ENCODE measurements at places on chromosomes 12 and 14. TPM values are rescaled to one million over a fixed set of nuclear protein-coding genes. Genes with fewer than 3 reads are reported as not detected.

DNA sequence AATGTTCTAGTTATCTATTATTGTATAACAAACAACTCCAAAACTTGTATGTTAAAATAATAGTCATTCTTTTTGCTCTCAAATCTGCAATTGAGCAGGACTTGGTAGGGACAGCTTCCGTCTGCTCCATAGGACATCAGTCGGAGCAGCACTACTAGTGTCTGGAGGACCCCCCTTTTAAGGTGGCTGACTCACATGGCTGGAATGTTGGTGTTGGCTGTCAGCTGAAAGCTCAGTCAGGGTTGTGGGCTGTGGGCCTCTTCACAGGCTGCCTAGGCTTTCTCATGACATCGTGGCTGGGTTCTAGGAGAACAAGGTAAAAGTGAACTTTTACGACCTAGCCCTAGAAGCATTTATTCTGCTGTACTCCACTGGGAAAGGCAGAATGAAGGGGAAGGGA is 160.6 kb downstream of the ANO4 start:
- H3K4me3 ChIP-seq, result no peak overlapping the region
- H3K4me1 ChIP-seq, result no peaks in the 10 kb centered on the region
- H3K36me3 ChIP-seq, result no peaks in the 10 kb centered on the region
- DNase-seq, result no peak
- no peaks in the 10 kb centered on the region for H3K27me3 ChIP-seq

- peak overlapping the region; percentile 69 for H3K4me3 ChIP-seq
- peaks cover 2% of the 10 kb centered on the region for H3K27me3 ChIP-seq
- H3K36me3 ChIP-seq, result peaks cover 5% of the 10 kb centered on the region
- DNase-seq, result peak; percentile 69
- H3K4me1 ChIP-seq, result peaks cover 40% of the 10 kb centered on the region
- peak overlapping the region; percentile 98 for H3K27ac ChIP-seq
These were observed 21.9 kb upstream of the CIPC start for GRCh38 chr14:77076113-77076631.

DNA sequence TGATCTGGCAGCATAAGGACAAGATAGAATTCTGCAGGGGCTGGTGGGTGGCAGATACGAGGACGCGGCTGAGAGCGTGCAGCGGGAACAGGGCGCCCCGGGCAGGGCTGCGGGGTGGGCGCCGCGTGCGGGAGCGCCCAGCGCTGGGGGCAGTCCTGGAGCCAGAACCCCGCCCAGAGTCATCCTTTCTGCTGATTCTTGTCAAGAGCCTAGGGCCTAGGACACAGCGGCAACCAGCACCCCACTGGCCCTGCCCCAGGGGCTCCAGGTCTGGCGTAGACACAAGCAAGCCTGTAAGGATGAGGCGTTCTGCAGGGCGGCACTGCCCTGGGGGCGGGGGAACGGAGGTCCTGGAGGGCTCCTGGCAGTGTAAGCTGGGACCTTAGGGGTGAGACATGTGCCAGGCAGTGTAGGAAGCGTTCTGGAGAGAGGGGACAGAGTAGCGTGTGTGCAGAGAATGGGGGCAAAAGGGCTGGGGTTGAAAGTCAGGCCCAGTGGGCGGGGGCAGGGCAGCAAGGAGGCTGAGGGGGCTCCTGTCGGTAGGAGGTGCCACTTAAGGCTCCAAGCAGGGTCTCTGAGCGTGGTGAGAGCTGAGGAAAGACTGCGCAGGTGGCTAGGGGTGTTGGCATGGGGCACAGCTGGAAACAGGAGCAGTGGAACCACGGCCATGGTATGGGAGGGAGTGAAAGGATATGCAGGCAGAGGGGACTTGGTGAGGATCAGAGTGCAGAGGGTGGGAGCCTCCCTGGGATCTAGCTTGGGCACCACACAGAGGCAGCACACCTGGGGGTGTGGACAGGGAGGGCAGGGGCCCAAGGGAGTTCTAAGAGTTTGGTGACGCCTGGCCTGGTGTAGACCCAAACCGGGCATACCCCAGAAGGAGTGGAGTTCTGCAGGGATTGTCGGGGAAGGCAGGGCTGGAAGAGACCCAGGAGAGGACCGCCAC is 845 bp upstream of the AHNAK2 start:
- peaks cover 16% of the 10 kb centered on the region for H3K4me1 ChIP-seq
- no peak overlapping the region for H3K27ac ChIP-seq
- peak overlapping the region; percentile 59 for H3K4me3 ChIP-seq
- H3K36me3 ChIP-seq, result peaks cover 9% of the 10 kb centered on the region
- DNase-seq, result no peak
- peaks cover 22% of the 10 kb centered on the region for H3K27me3 ChIP-seq

DNA sequence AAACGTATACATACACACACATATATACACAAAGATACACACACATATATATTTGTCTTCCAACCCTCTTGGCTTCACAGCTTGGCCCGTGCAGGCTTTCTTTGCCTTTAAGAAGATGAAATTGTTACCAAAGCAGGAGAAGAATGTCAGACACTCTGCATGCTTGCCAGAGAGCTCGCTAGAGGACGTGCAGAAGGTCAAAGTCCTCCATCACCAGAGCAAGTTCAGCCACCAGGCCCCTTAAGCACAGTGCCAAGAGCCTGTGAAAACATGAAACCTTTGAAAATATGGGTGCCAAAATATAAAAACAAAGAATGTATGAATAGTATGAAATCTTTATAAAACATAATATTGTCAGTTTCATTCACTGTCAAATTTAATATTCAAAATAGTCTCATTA is 14.9 kb upstream of the MCRS1 start:
- no peak overlapping the region for H3K4me3 ChIP-seq
- H3K27ac ChIP-seq, result no peak overlapping the region
- no peak for DNase-seq
- peaks cover 12% of the 10 kb centered on the region for H3K4me1 ChIP-seq
- H3K27me3 ChIP-seq, result peaks cover 9% of the 10 kb centered on the region

The JPH4 gene
- 0.64 TPM for total RNA-seq
